Bronchial epithelial cell (primary cell): ENCODE measurements at places on chromosomes 4 and X.

GRCh38 chr4:55781341-55781740 lies 38.2 kb upstream of the EXOC1L start:
- DNase-seq: no peak

- DNase-seq: no peak
These were observed 390.3 kb downstream of the SH2D1A start for GRCh38 chrX:124736553-124737270.

- DNase-seq: peak; percentile 66
These were observed 205.3 kb downstream of the SLC39A8 start for GRCh38 chr4:102139932-102140331.

- DNase-seq: peak; percentile 52
These were observed 45.7 kb upstream of the INTU start for GRCh38 chr4:127586922-127587571.

DNA sequence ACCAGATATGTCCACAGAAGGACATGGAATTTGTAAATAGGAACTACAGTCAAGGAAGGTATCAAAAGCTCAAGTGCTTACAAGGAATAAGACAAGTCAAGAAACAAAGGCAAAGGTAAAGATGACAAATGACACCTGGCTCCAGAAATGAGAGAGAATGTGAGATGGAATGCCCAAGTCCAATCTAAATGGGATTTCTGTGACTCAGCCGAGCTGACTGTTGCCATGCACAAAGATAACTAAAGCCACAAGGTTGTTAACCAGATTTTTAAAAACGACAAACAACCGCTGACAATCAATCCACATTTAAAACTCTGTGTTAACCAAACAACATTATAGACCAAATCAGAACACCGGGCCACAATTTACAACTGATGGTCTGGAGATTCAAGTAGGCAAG lies 1.1 kb downstream of the NFXL1 start:
- peak; percentile 55 for DNase-seq

DNA sequence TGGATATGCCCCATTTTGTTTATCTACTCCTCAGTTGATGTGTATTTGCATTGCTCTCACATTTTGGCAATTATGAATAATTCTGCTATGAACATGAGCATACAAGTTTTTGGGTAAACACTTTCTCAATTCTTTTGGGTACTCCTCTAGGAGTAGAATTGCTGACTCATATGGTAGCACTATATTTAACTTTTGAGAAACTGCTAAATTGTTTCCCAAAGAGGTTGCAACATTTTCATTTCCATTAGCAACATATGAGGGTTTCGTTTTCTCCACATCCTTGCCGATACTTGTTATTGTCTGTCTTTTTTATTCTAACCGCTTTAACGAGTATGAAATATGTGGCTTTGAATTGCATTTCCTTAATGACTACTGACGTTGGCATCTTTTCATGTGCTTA lies 185.4 kb downstream of the TSPAN5 start:
- DNase-seq: peak; percentile 97

- DNase-seq: no peak
These were observed 48.7 kb upstream of the PHOX2B start for GRCh38 chr4:41797260-41797659.

DNA sequence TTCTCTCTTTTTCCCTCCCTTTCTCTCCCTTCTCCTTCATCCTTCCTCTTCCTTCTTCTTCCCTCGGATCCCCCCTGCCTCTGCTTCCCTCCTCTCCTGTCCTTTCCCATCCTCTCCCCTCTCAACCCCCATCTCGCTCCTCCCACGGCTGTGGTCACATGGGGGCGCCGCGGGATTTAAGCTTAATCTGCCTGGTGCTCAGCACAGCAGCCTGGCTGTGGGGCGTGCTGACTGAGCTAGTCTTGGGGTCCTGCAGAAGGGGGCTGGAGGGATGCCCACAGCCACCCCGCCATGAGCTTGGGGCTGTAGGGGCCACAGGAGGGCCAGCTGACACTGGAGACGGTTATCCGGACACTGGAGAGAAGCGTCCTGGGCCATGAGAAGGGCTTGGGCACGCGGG lies 10.7 kb downstream of the SMIM10L2A start:
- no peak for DNase-seq

- DNase-seq: peak; percentile 10
These were observed 25.5 kb upstream of the FAM120C start for GRCh38 chrX:54208531-54208930.

- peak; percentile 36 for DNase-seq
These were observed 33.4 kb upstream of the MSMO1 start for GRCh38 chr4:165293927-165294649.

DNA sequence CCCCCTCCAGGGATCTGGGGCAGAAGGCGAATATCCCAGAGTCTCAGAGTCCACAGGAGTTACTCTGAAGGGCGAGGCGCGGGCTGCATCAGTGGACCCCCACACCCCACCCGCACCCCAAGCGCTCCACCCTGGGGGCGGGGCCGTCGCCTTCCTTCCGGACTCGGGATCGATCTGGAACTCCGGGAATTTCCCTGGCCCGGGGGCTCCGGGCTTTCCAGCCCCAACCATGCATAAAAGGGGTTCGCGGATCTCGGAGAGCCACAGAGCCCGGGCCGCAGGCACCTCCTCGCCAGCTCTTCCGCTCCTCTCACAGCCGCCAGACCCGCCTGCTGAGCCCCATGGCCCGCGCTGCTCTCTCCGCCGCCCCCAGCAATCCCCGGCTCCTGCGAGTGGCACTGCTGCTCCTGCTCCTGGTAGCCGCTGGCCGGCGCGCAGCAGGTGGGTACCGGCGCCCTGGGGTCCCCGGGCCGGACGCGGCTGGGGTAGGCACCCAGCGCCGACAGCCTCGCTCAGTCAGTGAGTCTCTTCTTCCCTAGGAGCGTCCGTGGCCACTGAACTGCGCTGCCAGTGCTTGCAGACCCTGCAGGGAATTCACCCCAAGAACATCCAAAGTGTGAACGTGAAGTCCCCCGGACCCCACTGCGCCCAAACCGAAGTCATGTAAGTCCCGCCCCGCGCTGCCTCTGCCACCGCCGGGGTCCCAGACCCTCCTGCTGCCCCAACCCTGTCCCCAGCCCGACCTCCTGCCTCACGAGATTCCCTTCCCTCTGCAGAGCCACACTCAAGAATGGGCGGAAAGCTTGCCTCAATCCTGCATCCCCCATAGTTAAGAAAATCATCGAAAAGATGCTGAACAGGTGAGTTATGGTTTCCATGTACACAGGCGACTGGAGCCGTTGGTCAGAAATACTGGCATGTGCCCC lies at the start of gene CXCL1:
Gene CXCL1 (plus strand): TSS at position 264 of the 926 bp plus-strand sequence. CDS start 78 bp downstream, at position 342.
- peak; percentile 20 for DNase-seq

DNA sequence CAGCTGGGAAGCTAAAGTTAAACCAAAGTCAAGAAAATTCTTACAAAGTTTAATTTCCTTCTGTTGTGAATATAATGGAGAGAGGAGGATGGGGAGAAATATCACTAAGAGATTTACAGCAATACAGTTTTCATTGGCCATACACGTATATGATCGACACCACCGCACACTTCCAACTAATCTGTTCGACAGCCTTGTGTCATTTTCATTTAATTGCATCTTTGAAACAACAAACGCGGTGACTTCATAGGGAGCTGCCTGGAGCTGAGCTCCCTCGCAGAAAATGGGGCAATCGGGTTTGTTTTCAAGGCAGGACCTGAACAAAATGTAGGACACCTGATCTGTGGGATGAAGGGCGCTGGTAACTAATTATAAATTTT lies 1.3 kb downstream of the PTPN13 start:
- DNase-seq: peak; percentile 55

- DNase-seq: no peak
These were observed 2.9 kb upstream of the CCNG2 start for GRCh38 chr4:77154065-77154464.

DNA sequence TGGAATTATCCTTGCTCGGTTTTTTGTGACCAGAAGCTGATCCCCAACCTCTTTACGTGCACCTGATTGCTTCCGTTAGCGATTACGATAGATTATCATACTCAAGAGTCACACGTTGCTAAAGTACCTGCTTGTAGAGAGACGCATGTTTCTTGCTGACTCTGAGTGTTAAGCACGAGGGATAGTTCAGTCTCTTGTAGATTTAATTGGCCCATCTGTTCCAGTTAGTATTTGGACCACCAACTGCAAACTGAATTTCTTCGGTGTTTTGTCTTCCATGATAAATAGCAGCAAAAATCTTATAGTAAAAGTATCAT lies 516 bp upstream of the COX18 start:
- DNase-seq: no peak

DNA sequence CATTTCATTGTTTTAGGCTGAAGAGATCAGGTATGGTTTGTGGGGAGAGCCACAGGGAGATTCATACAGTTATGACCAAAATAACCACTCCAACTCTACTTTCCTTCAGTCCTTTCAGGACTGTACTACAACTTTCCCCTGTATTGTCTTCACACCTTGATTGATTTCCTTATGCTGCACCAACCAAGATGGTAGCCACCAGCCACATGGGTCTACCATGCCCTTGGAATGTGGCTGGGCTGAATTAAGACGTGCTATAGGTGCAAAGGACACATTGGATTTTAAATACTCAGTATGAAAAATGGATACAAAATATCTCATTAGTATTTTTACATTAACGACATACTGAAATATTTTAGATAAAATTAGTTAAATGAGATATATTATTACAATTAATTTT lies 11.2 kb downstream of the IRF2 start:
- no peak for DNase-seq

DNA sequence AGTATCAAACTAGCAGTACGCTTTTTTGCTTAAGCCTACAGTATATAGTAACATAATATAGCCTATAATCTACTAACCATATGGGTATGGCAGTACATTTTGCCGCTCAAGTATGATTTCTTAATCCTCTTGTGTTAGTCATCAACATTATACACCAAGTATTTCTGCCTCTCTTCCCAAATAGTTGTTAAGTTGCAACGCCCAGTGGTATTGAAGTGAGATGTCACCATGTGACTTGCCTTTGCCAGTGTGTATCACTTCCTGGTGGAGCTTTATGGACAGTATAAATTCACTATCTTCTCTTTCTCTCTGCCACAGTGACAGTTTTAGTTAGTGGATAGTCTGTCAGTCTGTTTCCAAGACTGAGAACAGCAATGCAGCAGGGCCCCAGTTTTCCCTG lies 535.5 kb downstream of the PDHA2 start:
- peak; percentile 16 for DNase-seq

DNA sequence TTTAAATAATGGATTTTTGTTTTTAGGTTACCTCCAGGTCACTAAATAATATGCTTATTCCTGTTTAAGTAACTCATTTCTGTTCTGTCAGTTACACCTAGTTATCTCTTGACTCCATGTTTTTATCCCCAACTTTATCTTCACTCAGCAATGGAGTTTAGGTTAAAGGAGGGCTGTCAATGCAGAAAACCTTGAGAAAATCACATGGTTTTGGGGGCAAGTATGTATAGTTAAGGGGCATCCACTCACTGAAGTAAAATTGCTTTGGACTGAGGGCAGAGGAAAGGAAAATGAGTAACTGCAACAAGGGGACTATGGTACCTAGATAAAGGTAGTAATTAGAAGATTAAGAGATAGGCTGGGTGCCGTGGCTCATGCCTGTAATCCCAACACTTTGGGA lies 87.1 kb downstream of the UBE2K start:
- no peak for DNase-seq

DNA sequence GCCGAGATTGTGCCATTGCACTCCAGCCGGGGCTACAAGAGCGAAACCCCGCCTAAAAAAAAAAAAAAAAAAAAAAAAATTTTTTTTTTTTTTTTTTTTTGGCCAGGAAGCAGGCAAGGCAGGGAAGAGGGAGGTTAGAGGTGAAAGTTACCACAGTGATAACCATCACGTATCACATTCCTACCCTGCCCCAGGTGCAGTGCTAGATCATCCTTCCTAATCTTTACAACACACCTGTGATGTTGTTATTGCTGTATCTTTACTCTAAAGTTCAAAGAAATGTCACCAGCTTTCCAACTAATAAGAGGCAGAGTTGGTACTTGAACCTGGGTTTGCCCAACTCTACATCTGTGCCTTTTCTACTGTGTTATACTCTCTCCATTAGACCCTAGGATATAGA lies 7.2 kb upstream of the LIMCH1 start:
- DNase-seq: no peak

DNA sequence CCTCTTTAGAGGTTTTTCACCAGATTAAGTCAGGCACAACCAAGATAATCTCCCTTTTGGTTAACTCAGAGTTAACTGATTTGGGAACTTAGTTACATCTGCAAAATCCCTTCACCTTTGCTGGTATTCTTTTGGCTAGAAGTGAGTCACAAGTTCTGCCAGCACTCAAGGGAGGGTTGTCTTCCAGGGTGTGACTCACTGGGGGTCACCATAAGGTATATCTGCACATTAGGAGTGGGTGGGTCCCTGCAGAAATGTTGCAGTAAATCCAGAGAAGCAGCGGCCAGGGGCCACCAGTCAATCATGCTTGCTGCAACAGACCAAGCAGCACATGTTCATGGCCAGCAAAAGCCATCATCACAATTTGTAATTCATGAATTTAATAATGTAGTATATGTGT lies 59.8 kb upstream of the MAML3 start:
- peak; percentile 77 for DNase-seq

DNA sequence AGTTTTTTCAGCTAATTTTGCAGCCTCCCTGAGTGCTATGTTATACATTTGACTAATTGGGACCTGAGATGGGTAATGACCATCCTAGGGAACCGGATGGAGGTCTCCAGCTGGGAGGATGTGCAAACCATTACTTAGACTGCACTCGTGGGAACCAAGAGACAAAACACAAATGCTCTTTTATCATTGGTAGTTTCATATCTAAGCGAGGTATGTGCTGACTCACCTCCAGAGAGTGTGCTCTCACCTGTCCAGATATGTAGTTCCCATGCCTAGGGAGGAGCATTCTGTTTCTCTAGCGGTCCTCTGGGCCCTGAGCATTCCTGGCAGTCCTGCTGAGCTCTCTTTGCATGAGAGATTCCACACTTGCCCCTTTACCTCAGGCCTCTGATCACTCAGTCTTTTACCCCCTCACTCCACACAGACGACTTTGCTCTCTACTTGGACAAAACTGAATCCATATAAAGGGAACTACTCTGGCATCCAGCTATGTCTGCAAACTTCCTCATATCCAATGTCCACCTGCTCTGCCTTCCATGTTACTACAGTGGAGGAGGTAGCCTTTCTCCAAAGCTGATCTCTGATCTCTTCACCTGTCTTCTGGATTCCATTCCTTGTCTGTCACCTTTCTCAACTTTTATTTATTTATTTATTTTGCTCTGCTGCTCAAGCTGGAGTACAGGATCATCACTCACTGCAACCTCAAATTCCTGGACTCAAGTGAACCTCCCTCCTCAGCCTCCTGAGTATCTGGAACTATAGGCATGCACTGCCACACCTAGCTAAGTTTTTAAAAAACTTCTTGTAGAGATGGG lies 88.4 kb downstream of the LRP2BP start:
- DNase-seq: peak; percentile 90
